Smooth muscle cell of the umbilical artery (primary cell): ENCODE measurements at places on chromosomes 6 and 20. TPM values are rescaled to one million over a fixed set of nuclear protein-coding genes. Genes with fewer than 3 reads are reported as not detected.

Gene ESR1
- under 0.01 and 0.05 TPM in 2 replicates for total RNA-seq

Gene GSTA3
- not detected in 2 replicates for total RNA-seq

Gene LTB
- total RNA-seq, result not detected in 2 replicates

Gene SIRPB1
- 0.42 and 2.1 TPM in 2 replicates for total RNA-seq

Gene WDR46
- 64.0 and 111 TPM in 2 replicates for total RNA-seq

Gene NFATC2
- 0.59 and 1.1 TPM in 2 replicates for total RNA-seq

Gene SLC35F1
- not detected in 2 replicates for total RNA-seq

Gene SLC12A5
- total RNA-seq, result 0.30 and 1.3 TPM in 2 replicates

Gene SPTLC3
- 3.6 and 4.0 TPM in 2 replicates for total RNA-seq

Gene FOXF2
- under 0.01 TPM in 1 of 2 replicates, not detected in the other for total RNA-seq
